ENCODE measurements at places on chromosomes 2 and 18.

DNA sequence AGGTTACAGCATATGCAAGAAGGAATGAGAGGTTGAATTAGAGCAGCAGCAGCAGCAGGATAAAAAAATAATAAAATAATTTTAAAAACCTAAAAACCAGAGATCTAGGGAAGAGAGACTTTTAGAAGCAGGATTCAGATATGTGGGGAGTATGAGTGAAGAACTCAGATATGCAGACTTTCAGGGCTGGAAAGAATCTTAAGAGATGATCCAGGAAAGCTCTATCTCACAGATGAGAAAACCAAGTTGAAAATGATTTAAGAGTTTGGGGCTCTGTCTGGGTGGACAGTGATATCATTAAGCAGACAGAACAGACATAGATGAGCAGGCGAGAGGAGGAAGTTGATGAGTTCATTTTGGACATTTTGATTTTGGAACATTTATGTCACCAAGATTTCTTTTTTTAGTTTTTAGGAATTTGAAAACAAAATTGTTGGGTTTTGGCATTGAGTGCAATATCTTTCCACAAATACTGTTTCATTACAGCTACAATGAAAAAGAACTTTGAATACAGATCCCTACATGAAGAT, 31.8 kb downstream of the BCL2 start:
- no peak for DNase-seq

- DNase-seq: no peak
Observed at GRCh38 chr2:174331595-174332216, 3.0 kb upstream of the SP9 start.

- DNase-seq: peak; percentile 8
Observed at GRCh38 chr2:128386066-128386465, 67.4 kb upstream of the HS6ST1 start.

DNA sequence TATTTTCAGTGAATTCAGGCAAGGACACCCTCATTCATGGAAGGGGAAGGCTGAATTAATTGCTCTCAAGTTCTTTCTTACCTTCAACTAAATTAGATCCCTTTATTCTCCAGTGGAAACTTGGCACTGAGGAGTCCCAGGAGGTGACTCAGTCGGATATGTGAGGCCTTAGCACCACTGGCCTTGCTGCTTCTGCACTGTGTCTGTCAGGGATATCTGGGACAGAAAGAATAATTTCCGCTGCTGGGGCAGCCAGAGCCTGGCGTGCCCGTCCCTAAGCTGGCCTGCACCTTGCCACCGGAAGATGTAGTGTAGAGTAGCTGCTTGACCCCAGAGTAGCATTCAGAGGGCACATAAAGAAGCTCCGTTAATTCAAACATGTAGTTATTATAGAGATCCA, 53.4 kb downstream of the LIMS1 start:
- DNase-seq: no peak

- peak; percentile 55 for DNase-seq
Observed at GRCh38 chr18:10563886-10564285, 38.1 kb downstream of the NAPG start.

- DNase-seq: peak; percentile 42
Observed at GRCh38 chr2:28274911-28275685, 117.6 kb upstream of the FOSL2 start.

DNA sequence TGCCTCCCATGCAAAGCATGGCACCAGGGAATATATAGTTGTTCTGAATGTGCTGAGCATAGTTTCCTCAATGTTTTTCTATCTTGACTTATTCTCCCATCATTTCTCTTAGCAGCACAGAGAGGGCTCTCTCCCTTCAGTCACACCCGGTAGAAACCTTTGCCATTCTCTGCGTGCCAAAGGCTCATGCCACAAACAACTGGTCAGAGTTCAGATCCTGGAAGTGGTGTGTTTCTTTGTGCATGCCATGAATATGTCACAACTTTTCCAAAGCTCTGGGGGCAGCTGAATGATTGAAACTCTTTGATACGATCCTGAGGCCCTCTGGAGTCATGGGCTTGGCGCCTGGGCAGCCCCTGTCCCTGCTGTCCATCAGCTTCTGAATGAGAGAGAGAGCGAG, 28.0 kb upstream of the EDAR start:
- DNase-seq: no peak

DNA sequence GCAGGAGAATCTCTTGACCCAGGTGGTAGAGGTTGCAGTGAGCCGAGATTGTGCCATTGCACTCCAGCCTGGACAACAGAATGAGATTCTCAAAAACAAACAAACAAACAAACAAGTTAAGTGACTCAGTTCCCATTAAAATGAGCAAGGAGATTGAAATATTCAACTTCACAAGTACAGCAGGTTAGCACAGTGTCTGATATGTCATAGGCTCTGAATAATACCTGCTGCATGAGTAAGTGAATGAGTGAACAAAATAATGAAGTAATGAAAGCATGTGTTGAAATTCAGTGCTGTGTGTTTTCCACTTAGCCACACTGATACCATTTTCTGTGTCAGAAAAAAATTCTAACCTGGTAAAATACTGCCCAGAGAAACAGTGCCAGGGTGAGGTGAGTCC, 41.9 kb upstream of the SETBP1 start:
- DNase-seq: no peak

DNA sequence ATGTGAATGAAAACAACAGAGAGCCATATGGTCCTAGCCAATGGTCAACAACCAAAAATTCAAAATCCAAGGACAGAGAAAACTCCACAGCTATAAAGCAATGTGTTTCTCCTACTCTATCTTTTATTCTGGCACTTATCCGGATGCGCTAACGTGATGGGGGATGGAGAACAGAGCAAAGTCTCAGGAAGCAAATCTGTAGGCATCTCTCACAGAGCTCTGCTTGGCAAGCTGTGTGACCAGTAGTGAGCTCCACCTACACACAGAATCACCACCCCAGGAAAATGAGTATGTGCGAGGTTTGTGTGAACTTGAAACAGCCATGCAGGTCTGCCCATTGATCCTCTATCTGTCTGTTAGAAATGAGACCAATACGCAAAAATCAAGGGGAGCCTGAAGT, 584.3 kb downstream of the BCL11A start:
- no peak for DNase-seq

GRCh38 chr18:22831441-22831904, 101.7 kb upstream of the RBBP8 start:
- no peak for DNase-seq

DNA sequence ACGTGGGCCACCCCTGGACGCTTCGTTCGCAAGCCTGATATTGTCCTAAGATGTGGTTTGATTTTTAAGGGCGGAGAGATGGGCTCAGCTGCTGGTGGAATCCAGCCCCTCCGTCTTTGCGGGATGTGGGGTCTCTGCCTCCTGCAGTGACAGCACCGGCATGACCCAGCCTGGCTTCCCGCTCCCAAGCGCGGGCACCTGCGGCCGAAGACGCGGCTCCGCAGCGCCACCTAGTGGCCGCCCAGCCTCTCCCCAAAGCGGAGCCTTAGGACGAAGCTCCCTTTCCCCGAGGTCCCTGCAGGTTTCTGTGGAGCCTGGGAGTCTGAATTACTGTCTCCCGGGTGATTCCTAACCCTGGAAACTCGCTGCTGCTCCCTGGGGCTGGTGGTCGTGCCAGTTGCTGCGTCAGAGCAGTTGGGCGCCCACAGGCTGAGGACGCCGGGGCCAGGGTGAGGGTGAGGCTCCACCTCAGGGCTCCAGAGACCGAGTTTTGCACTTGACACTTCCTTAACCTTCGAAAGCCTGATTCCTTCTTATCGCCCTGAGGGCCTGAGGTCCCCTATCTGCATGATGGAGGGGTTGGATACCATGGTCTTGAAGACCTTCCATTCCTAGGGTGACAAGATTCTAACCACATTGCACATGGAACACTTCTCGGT, 137.5 kb downstream of the TPO start:
- DNase-seq: peak; percentile 50

DNA sequence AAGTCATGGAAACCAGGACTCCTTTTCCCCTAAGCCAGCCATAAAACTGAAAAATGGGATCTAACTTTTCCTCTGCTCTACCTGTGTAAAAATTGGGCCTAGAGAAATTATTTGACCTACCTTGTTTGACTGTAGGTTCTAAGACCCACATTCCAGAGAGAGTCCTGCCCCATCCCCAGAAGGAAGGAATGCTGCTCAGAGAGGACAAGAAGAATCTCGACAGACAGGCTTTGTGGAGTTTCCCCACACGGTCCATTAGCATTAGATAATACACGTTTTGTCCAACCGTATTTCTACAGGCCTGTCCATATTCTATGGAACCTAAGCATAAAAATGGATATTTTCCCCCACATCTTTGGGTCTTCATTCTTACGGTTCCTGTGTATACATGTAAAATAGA, 403.3 kb downstream of the METTL4 start:
- no peak for DNase-seq

DNA sequence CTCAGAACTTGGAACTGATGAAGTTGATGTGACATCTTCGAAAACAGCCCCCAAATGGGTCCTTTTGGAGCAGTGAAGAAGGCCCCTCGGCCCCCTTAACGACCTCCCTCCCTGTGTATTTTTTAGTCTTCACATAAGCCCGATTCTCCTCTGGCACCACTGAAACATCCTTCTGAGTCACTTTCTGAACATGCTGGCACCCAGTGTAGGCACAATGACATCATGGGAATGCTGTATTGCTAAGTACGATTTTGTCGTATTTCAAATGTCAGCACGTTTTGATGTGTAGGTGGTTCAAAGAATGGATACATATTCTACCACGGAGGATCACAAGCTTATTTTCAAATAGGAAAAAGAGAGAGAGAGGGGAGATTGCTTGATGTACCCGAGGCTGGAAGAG, 111.7 kb upstream of the RIOK3 start:
- no peak for DNase-seq

- no peak for DNase-seq
Observed at GRCh38 chr2:109689973-109690372, 75.8 kb downstream of the SOWAHC start.

- no peak for DNase-seq
Observed at GRCh38 chr2:234753701-234754100, 198.1 kb upstream of the SH3BP4 start.

GRCh38 chr2:191758518-191759507, 80.9 kb downstream of the NABP1 start:
- DNase-seq: no peak

- no peak for DNase-seq
Observed at GRCh38 chr2:54106631-54107454, 8.6 kb upstream of the ACYP2 start.

DNA sequence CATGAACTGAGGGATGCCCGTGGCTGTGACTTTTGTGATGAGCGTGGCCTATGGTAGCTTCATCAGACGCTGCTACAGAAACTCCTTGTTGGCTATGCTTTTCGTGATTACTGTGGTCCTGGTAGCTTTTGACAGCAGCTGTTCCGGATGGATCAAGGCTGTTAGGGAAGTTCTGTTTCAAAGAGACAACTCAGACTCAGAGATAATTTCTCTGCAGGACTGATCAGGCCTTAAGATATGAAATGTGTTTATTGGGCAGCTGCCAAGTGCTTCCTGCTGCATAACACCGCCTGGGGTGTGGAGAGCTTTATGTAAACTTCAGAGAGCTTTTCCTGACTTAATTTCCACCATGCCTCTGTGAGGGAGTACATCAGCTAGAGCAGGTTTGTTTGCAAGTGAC, 243.8 kb downstream of the TSN start:
- no peak for DNase-seq

GRCh38 chr2:32688541-32688940, 60.7 kb downstream of the TTC27 start:
- DNase-seq: no peak

GRCh38 chr2:230643576-230644291, 68.9 kb upstream of the CAB39 start:
- no peak for DNase-seq

DNA sequence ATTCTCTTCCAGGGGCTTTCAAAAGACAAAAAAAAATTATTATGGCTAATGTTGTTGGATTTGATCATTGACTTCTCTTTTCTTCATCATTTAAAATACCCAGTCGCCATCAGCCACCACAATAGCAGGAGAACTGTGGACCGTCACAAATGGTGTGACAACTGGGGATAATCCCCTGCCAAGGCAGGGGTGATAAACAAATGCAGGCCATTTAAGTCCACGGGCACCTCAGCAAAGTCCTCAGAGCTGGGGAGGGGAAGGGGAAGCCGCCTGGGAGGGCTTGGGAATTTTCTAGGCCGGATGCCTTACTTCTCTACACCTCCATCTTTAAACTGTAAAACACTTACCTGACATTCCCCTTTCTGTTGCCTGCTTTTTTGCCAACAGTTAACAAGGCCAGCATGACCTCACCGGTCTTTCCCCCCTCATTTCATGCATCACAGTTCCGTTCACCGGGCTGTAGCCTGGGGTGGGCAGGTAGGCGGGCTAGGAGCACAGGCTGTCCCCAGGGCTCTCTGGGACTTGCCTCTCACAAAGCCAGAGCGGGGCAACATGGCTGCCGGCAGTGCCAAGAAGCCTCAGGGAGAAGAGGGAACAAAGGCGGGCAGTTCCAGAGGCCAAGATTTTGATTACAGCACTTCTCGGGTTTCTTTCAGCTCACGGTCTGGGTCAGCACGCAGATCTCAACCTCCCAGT, 820.4 kb downstream of the BCL11A start:
- DNase-seq: no peak

- no peak for DNase-seq
Observed at GRCh38 chr2:212402316-212402715, 136.3 kb downstream of the ERBB4 start.

DNA sequence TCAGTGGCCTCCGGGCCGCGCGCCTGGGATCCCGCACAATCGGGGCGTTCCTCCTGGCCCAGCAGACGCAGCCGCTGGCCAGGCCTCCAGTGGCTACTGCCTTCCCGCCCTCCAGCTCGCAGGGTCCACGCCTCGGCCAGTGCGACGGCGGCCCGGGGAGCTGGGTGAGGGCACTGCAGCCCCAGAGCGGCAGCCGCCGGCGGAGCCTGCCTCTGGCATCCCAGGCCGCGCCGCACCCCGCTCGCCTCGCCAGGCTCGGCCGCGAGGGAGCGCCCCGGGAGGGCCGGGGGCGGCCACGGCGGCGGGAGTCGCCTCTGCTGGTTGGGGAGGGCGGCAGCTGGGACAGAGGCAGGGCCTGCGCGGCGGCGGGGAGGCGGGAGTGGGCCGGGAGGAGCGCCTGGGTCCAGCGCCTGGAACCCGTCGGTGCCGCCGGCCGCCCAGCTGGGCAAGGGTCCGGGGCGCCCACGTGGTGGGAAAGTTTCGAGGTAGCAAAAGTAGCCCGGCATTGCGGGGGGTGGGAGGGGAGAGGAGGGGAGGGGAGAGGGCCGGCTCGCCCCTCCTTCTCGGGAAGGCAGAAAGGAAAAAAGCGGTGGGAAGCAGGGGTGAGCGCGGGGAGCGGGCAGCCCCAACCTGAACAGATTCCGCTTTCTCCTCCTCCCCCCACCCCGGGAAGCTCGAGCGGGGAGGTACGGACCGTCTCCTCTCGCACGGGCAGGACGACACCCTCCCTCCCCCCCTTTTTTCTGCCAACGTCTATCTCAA, 1.5 kb upstream of the INHBB start:
- peak; percentile 36 for DNase-seq

GRCh38 chr18:74921057-74921820, 287.7 kb downstream of the PTGR3 start:
- no peak for DNase-seq

DNA sequence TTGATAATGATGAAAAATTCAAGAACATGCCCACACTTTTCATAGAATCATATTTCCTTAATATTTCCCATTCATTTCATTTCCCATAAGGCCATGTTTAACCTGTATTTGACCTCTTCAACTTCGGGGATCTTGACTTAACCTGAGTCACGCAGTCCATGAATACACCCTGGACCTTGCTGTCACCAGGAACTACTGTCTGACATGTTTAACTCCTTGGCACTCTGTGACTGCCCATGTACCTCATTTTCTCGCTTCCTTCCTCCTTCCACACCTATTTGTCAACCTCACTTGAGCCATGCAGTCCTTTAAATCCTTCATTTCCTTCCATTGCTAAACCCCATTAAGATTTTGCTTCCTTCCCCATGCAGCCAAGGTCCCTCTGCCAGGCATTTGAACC, 16.3 kb downstream of the ABCB11 start:
- no peak for DNase-seq

All from femur (tissue), 1 donor.